Activated CD8-positive, alpha-beta memory T cell treated with anti-CD3 and anti-CD28 coated beads for 4 hours (primary cell): ENCODE measurements at places on chromosomes 7 and 10.

GRCh38 chr10:6151087-6151977, 51.4 kb upstream of the PFKFB3 start:
- no peak for DNase-seq

GRCh38 chr7:99112097-99112496, 31.8 kb downstream of the SMURF1 start:
- no peak for DNase-seq

- no peak for DNase-seq
Observed at GRCh38 chr7:134514106-134514505, 13.3 kb upstream of the AKR1B10 start.

DNA sequence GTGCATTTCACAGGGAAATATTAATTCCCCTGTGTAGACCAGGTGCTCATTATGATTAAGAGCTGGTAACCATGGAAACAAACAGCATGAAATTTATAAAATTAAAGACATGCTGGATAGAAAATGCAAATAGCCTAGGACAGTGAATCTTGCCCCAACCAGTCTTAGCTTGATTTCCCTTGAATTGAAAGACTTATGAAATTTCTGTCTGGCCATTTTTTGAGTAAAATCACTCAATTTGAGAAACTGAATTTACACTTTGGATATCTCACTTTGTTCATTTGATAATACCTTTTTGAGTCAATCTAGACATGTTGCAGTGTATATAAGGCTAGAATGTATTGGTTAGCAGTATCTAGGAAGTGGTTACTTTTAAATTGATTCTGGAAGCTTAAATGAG, 4.4 kb upstream of the SMIM30 start:
- no peak for DNase-seq

DNA sequence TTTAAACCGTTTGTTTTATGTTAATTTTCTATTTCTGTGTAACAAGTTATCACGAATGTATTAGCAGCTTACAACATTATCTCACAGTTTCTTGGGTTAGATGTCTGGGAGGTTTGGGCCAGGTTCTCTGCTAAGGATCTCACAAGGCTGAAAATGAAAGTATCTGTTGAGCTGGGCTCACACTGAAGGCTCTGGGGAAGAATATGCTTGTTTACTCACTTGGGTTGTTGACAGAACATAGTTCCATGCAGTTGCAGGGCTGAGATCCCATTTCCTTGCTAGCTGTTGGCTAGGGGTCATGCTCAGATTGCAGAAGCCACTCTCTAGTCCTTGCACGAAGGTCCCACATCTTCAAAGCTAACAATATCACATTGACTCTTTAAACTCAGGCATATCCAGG, 266.6 kb upstream of the GNAI1 start:
- DNase-seq, result no peak

- no peak for DNase-seq
Observed at GRCh38 chr7:69656890-69657289, 58.6 kb downstream of the AUTS2 start.

DNA sequence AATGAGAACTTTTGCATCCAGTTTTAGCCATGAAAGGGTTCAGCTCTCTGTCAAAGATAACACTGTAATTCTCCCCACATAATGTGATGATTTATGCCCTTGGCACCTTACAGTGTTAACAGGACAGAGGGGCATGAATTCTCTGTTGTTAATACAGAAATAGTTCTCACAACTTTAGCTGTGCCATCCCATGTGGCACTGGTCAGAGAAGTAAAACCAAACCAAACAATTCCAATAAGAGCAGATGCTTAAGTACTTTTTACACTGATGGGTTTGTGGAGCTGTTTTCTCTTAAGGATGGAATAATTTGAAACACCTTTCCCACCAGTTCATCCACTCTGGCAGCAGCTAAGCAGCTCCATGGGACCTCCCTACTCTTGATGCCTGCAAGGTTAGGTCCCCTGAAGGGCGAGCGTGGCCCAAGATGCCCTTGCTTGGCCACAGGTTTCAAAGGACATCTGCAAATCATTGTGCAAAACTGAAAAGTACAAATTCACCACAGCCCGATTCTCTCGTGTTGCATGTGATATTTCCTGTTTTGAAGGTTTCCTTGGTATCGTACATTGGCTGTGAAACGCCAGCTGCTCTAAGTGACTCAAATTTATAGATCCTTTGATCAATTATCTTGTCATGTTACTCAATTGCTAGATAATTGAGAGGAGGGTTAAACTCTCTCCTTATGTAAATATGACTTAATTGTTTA, 82.5 kb upstream of the CREB5 start:
- peak; percentile 5 for DNase-seq

DNA sequence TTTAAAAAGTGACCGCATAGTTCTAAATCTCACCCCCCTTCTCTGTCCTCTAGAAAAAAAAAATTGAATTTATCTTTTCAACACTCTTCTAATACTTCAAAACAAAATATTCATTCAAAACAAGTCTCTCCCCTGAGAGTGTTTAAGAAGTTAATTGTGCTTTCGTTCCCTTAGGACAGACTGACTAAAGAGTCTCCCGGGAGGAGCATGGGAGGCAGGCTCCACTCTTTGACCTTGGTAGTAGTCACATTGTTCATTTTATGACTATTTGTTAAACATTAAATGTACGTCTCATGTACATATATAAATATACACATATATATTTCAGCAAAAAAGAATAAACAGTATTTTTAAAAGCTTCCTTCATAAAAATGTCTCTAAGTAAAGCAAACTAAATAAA, 35.3 kb upstream of the SPOCK2 start:
- DNase-seq, result no peak

GRCh38 chr10:37865957-37866803, 8.8 kb upstream of the ZNF248 start:
- no peak for DNase-seq

DNA sequence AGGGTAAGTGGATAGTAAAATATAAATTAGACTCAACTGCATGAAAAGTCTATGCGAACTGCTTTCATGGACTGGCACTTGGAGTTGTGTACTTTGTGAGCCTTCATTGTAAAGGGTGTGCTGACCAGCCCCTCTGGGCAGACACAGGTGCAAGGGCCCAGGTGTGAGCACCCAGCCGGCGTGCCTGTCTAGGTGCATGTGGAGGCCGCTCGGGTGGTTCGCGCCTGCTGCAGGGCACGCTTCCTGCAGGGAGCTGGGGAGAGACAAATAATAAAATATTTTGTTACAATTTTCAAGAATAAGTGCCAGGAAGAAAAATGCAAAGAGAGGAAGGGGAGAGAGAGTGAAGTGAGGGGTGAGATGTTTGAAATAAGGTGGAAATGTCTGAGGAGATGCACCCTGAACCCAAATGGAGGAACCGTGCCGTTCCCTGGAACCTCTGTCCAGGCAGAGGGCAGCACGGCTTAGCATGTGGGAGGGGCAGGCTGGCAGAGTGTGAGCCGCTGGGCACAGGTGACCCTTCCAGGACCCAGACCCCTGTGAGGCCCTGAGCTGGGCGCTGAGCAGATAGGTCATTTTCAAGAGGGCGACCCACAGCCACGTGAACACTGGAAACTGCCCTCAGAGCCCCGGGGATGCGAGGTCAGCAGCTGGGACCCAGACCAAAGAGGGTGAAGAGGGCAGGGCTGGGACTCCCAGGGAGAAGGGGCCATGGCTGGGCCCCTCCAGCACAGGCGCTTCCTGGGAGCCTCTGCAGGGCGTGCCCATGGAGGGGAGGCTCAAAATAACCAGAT, 28.7 kb downstream of the RNF32 start:
- no peak for DNase-seq

DNA sequence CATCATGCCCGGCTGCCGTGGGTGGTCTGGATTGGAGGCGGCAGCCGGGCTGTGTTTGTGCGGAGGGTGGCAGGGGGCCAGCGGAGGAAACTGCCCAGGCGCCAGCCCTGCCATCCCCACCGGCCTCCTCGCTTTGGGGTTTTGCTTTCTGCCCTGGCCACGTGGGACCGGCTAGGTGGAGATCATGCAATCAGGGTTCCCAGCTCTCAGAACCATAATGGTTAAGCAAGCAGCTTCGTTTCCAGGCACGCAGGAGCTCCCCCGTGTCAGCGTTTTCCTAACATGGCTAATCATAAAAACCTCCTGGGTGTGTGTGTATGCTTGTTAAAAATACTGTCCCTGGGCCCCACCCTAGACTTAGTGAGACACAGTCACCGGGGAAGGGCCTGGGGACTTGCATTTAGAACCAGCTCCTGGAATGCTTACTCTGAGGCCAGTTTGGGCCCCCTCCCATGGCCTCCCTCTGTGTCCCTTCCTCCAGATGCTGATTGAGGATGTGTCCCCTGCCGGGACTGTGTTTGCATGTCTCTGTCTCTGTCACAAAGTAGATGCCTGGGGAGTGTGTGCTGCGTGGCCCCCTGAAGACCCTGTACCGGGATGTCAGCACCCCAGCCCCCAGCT, 119.3 kb downstream of the CUX1 start:
- no peak for DNase-seq

DNA sequence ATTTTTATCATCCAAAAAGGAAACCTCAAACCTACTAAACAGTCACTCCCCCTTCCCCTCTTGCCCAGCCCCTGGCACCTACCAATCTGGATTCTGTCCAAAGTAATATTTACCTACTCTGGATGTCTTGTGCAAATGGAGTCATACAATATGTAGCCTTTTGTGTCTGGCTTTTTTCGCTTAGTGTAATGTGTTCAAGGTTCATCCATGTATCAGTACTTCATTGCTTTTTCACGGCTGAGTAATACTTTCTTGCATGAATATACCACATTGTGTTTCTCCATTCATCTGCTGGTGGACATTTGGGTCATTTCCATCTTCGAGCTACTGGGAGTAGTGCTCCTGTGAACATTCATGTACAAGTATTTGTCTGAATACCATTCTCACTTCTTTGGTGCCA, 113.6 kb downstream of the EEPD1 start:
- no peak for DNase-seq

GRCh38 chr7:15692501-15693020, 6.1 kb upstream of the MEOX2 start:
- no peak for DNase-seq

DNA sequence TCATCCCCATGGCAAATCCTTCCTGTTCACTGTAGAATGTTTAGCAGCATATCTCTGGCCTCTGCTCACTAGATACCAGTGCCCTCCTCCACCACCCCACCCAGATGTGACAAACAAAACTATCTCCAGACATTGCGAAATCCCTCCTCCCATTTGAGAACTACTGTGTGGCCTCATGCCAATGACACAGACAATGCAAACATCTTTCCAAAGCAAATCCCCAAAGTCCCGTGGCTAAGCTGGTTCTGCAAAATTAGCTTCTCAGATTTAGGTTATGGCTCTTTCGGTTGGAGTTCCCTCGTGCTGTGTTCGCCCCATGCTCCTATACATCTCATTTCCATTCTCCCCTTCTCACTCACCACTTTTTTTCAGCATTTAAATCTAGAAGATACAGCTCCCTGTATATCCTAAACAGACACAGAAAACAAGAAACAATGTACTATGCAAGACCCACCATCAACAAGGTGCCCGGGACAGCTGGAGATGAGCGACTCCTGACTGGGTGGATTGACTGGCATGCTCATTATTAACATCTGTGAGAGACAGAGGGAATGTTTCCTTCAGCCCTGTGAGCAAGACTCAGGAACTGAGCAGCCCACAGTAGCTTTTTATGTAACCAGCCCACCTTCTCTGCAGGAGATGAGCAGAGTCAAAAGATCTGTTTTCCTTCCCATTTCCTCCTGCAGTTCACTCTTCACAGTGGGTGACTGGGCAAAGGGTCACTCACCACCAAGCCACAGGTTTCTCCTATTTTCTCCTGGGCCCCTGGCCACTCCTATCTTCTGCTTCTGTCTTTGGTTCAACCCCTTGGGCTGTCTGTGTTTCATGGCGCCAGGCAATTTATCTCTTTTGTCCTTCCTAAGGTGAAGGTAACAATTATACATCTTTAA, 225.7 kb upstream of the AOAH start:
- no peak for DNase-seq

- DNase-seq, result no peak
Observed at GRCh38 chr7:2559283-2559950, 638 bp downstream of the IQCE start.

- peak; percentile 13 for DNase-seq
Observed at GRCh38 chr10:96229568-96230030, 41.8 kb downstream of the BLNK start.

DNA sequence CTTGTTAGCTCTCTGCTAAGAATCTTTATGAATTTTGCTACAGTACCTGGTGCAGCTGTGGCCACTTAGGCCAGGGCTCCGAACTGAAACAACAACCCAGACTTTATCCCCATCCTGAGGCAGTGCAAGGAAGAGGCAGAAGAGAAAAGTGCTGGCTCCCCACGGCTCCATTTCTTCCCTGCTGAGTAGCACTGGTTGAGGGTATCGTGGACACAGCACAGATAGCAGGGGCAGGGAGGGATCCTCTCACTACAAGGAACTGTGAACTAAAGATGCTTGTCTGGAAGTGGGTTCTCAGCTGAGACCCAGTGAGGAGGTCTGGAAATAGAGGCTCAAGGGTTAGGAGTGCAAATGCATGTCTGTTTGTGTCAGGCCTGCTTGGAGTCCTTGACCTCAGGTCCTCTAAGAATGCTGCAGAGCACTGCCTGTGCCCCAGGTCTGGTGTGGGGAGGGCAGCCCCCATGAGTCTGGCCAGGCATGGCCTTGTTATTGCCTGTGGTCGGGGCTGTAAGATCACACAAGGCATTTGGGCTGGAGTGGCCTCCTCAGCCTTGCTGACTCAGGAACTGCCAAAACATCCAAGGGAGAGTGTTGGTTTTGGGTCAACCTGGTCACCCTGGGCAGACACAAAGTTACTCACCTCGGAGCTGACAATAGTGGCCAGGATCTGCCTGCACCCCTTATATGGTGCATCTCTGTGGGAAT, 58.1 kb downstream of the DMBT1 start:
- DNase-seq, result no peak

DNA sequence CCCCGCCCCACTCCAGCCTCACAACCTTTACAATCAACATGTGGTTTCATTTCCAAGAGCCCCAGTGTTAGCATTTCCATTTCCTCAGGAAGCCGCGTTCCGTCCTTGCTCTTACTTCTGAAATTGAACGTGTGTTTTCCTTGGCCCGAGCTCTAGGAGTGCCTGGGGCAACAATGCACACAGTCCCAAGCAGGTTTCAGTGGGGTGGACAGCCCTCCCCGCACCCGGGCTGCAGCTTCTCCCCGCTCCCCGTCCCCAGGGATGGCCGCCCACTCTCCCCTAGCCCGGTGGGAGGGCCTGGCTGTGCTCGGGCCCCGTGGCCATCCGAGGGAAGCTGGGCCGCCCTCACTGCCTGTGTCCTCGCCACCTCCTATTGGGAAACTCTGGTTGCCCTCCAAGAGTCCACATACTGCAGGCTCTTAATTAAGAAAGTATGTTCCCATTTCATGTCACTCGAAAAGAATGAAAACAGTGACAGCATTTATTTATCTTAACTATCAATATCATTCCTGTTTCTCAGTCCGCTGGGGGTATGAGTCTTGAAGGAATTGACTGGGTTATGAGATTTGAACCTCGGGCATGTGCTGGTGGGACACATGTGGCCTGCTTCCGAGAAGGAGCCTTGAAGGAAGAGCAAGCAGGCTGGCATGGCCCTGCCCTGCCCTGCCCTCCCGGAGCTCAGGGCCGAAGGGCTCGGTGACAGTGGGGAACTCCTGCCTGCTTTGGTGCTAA, 163.8 kb downstream of the GRK5 start:
- DNase-seq, result no peak

- no peak for DNase-seq
Observed at GRCh38 chr10:14648946-14649345, 125.8 kb downstream of the FAM107B start.
